ENCODE measurements at places on chromosomes 16 and 17.
A peak's percentile ranks its signal among the peaks of the same experiment; 100 is the strongest.

DNA sequence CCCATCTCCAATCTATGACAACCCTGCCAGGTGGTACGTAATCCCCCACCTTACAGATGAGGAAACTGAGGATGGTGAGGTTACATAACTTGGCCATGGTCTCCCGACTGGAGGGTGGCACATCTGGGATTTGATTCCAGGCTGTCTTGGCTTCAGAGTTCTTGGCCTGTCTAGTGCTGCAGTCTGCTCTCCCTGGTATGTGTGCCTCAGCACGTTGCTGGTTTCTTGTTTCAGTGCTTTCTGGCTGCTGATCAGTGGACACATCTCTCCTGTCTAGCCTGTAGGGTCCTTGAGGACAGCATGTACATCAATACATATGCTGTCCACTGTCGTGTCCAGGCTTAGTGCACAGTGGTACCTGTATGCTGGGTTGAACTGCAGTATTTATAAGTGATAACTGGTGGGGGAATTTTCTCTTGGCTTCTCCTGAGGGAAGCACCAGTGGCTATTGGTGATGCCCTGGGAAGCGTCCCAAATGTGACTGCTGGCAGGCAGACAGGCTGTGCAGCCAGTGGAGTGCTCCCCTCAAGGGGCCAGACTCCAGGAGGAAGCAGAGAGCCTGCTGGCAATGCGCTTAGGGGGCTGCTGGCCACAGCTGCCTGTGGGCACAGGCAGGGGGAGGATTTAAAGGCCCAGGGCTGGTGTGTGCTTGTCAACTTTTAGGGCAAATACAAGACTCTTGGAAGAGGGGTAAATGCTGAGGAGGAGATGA lies 14.4 kb downstream of the CTRL start:
- no peak for DNase-seq

DNA sequence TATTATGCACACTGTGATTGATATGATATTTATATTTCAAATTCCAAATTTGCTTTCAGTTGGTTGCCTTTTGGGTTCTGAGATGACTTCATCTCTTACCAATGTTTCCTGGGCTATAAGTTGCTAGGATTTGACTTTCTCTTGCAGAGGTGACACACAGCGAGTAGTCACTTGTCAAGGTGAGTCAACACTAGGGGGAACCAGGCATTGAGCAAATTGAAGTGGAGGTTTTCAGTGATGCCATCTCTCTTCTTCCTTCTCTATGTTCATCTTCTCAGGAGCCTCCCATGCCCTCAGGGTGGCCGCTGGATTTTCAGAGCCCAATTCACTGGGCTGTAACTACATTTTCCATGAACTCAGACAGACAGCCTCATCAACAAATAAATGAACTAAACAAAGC lies 6.0 kb upstream of the CPD start:
- no peak for DNase-seq

DNA sequence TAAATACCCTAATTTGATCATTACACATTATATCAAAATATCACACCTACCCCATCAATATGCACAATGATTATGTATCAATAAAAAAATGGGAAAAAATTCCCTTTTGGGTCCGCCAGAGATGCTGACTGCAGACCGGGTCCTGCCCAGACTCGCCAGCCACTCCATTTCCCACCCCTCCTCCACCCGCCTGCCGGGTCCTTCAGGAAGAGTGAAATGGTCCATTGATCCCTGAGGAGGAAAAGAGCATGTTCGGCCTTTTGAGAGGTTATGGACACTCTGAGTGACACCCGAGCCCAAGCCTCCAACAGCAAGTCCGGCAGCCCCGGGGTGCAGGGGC lies 123.9 kb upstream of the ZFHX3 start:
- DNase-seq, result no peak

- DNase-seq, result no peak
Observed at GRCh38 chr17:19418251-19418992, 7.4 kb downstream of the RNF112 start.

GRCh38 chr16:75754141-75754540 lies 27.9 kb upstream of the CPHXL start:
- no peak for DNase-seq

DNA sequence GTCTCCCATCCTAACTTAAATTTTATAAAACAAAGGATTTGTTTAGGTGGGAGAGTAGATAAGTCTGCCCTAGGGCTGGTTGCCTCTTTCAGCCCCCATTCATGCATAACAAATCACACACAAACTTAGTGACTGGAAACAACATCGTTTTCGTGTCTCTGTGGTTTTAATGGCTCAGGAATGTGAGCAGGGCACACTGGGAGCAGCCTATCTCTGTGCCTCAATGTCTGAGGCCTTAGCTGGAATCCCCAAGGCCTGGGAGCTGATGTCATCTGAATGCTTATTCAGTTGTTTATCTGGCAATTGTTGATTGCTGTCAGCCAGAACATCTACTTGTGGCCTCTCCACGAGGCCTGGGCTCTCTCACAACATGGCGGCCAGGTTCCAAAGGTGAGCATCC lies 101.9 kb upstream of the HSBP1 start:
- DNase-seq, result peak; percentile 73

- peak; percentile 36 for DNase-seq
Observed at GRCh38 chr16:74309789-74310781, 13.5 kb downstream of the PSMD7 start.

GRCh38 chr17:38864636-38865398 lies 5.0 kb upstream of the LASP1 start:
- no peak for DNase-seq

DNA sequence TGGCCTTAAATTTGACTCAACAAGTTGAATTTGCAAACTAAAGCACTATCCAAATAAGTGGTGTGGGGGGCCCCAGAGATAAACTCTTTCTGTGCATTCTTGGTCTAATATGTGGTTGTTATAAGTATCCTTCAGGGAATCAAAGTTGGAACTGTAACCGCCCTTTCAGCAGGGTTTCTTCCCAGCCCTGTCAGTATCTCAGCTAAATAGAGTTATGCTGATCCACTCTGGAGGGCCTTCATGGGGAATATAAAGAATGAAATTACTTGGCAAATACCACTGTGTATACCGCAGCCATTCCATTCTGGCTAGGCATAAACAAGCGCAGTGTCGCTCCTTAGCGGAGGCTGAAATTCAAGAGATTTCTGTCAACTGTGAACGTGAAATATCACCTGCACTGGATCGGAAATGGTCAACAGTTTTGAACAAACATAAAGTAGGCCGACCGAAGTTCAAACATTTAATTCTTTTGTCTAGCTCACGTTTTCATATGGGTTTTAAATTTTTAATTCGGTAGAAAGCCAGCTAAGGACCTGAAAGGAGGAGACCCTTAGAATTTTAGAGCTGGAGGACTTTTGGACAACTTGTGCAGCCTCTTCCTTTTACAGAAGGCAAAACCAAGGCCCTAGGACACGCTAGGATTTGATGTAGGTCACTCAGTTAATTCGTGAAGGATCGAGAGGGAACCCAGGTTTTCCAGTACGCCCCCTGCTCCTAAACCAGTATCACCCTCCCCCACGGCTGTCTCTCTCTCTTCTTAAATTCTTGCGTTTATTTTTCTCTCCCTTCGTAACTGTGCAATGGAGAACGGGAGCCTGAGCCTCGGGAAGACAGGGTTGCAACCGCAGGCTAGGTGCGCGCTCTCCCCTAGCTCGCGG lies 74.7 kb downstream of the CHD9 start:
- DNase-seq, result no peak

- DNase-seq, result no peak
Observed at GRCh38 chr16:81745704-81746558, 33.2 kb upstream of the PLCG2 start.

- DNase-seq, result no peak
Observed at GRCh38 chr16:79089735-79090284, 510.7 kb downstream of the MAF start.

DNA sequence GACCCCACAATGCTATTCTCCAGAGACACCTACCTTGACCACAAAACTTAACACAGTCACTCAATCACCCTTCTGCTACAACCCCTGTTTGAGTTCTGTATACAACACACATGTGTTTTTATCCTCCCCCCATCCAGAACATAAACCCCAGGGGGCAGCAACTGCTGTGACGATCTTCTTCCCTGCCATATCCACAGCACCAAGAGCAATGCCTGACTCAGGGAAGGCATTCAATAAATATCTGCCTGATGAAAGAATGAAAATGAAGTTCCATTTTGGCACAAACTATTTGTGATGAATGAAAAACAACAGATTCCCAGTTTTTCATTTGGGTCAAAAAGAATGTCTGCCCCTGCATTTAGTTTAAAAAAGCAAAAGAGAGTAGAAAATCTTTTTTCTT lies 27.0 kb downstream of the ASIC2 start:
- no peak for DNase-seq

DNA sequence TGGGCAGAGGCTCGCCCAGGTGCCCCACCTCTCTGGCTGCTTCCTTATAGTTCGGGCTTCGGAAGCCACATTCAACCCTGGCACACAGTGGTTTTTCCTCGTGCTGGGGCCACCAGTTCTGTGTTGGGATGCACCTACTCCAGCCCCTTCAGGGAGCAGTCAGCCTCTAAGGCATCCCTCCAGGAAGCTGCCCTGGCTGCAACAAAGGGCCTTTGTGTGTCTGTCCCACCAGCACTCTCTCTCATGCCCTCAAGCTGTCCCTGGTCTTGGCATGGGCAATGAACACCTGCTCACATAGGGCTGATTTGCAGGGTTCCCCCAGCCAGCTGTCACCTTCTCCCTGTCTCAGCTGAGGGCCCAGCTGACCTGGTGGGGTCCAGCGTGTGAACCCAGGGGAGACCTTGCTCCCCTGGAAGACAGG lies 754 bp upstream of the NOXO1 start:
- no peak for DNase-seq

DNA sequence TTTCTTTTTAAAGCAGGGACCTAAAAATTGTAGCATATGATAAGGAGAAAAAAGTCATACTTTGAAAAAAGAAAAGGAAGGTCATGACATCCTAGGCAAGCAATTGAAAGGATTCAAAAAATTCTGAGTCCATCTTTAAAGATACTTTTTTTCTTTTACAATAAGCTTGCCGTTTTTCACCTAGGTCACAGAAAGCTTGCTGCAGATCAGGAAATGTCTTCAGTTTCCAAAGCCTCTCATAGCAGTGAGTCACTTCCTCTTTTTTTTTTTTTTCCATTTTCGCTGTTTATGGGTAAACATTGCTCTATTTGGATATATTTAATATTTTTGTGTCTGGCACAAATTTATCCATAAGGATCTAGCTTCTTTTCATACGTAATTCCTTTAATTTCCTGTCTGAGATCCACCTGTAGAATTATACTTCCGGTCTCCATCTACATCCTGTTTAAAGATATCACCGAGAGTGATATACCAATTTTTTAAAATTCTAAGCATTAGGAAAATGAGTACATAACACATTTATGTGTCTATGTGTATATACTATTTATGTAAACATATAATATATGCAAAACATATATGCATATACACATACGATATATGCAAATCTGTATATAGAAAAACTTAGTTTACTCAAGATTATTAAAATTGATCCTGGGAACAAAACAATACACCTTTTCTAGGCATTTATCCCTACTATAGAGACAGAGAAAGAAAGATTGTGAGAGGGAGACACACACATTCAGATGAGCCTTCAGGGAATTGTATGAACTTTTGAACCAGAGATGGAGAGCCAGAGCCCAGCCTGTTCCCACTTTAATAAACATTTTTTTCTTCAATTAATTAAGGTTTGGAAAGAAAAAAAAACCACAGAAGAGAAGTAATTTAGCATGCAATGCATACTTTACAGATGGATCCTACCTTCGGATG lies 134.4 kb downstream of the SKAP1 start:
- DNase-seq, result no peak

- DNase-seq, result no peak
Observed at GRCh38 chr16:83734136-83734535, 73.6 kb upstream of the HSBP1 start.

DNA sequence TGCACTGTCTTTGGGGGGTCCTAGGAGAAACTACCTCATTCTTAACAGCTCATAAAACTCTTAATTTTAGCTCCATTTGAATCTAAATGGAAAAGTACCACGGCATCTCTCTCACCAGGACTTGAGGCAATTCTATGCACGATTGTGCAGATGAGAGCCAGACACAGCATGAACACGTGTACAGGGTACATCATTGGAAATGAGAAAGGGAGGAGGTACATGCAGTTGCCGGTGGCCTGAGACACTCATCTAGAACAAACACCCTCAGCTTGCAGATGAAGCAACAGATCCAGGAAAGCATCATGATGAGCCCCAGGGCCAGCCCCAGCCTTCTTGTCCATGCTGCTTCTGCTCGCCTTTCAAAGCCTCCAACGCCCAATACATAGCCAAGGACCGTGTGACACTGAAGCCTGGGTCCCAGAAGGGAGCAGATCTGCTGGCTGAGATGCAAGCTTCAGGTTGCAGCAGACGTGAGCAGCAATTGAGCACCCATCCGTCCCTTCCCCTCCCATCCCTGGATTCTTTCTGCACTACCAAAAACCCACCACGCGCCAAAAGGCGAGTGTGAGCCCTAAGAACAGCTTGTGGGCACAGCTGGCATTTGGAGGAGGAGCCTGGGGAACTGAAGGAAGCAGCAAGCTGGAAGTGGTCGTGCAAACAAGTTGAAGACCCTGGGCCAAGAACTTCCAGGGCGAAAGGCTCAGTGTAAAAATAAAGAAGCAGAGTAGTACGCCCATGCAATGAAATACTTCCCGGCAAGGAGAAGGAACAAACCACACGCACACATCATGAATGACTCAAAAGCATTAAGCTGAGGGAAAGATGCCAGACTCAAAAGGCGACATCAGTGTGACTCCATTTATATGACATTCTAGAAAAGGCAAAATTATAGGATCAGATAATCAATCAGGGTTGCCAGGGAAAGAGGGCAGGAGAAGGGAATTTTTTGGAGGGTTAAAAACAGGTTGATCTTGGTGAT lies 7.3 kb upstream of the RCVRN start:
- DNase-seq, result no peak

DNA sequence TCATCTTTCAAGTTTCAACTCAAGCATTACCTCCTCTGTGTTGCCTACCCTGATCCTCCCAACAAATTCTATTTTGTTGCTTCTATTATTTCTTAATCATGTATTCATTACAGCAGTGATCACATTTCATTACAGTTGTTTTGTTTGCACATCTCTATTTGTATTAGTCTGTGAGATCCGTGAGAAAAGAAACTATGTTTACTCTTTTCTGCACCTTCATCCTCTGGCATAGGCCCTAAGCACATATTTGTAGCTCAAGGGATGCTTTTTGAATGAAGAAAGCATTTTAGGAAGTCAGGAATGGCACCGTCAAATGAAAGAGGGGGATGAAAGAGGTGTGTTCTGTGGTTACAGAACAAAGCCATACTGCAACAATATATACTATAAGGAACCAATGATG lies 110.5 kb downstream of the SHISA6 start:
- no peak for DNase-seq

GRCh38 chr17:70307430-70308225 lies 138.3 kb downstream of the KCNJ2 start:
- no peak for DNase-seq

DNA sequence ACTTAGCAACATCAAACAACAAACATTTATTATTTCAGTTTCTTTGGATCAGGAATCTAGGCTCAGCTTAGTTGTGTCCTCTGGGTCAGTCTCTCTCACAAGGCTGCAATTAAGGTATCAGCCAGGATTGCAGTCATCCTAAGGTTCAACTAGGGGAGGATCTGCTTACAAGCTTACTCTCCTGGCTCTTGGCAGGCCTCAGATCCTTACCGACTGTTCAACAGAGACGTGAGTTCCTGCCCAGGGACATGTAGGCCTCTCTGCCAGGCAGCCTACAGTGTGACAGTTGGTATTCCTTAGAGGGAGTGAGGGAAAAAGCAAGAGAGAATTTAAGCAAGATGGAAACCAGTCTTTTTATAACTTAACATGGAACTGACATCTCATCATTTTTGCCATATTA lies 294.0 kb downstream of the ZFHX3 start:
- no peak for DNase-seq
